CD4-positive, alpha-beta T cell (primary cell): ENCODE measurements at places on chromosomes 2 and 18. TPM values are rescaled to one million over a fixed set of nuclear protein-coding genes. Genes with fewer than 3 reads are reported as not detected.
A peak's percentile ranks its signal among the peaks of the same experiment; 100 is the strongest.

The HMSD gene
- total RNA-seq, result not detected

- no peak overlapping the region for H3K27ac ChIP-seq
- H3K4me3 ChIP-seq, result no peak overlapping the region
- DNase-seq, result no peak
- no peaks in the 10 kb centered on the region for H3K36me3 ChIP-seq
- H3K27me3 ChIP-seq, result no peaks in the 10 kb centered on the region
- no peaks in the 10 kb centered on the region for H3K4me1 ChIP-seq
Measured at GRCh38 chr2:147062073-147062472, 782.8 kb upstream of the ACVR2A start.

DNA sequence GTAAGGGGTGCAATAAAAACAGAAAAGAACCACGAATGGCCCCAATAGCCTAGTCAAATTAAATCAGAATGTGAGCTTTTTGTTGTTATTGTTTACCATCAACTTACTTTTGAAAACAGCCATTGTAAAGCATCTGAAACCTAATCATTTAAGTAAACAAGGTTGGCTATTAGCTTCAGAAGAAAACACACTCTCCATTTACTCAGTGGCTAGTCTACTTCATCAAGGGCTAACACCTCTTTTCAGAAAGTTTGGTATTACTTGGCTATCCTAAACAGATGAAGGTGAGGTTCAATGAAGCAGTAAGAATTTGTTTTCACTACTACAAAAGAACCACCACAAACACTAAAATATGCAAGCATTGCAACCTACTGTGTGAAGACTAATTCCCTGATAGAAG lies 398.0 kb downstream of the CDH2 start:
- H3K36me3 ChIP-seq, result no peaks in the 10 kb centered on the region
- H3K4me3 ChIP-seq, result no peak overlapping the region
- no peaks in the 10 kb centered on the region for H3K27me3 ChIP-seq
- no peak overlapping the region for H3K27ac ChIP-seq
- no peaks in the 10 kb centered on the region for H3K4me1 ChIP-seq

DNA sequence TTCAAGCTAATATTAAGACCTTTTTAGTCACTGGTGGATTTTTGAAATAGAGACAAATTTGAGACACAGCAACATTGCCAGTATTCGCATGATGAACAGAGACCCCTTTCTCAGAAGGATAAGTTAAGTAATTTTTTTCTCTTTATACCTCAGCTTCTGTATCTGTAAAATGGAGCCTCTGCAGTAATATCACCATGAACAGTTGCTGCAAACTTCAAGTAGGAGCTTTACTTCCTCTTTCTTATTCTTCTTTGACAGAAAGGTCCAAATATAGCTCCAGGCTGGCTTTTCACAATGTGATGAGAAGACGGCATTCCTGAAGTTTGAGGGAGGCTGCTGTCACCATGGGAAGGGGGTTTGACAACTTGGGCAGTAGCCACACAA lies 158.7 kb downstream of the TDRD15 start:
- no peak overlapping the region for H3K27ac ChIP-seq
- H3K36me3 ChIP-seq, result no peaks in the 10 kb centered on the region
- no peaks in the 10 kb centered on the region for H3K4me1 ChIP-seq
- no peak overlapping the region for H3K4me3 ChIP-seq
- no peaks in the 10 kb centered on the region for H3K27me3 ChIP-seq

- no peak overlapping the region for H3K27ac ChIP-seq
- no peaks in the 10 kb centered on the region for H3K27me3 ChIP-seq
- H3K4me3 ChIP-seq, result no peak overlapping the region
- H3K4me1 ChIP-seq, result peaks cover 71% of the 10 kb centered on the region
- H3K36me3 ChIP-seq, result peaks cover 16% of the 10 kb centered on the region
- peak; percentile 48 for DNase-seq
Measured at GRCh38 chr2:134127496-134127895, 126.4 kb upstream of the MGAT5 start.

GRCh38 chr2:195118276-195118675 lies 538.8 kb upstream of the SLC39A10 start:
- H3K4me3 ChIP-seq, result no peak overlapping the region
- no peak for DNase-seq
- H3K27ac ChIP-seq, result no peak overlapping the region
- no peaks in the 10 kb centered on the region for H3K36me3 ChIP-seq
- no peaks in the 10 kb centered on the region for H3K27me3 ChIP-seq
- H3K4me1 ChIP-seq, result no peaks in the 10 kb centered on the region

DNA sequence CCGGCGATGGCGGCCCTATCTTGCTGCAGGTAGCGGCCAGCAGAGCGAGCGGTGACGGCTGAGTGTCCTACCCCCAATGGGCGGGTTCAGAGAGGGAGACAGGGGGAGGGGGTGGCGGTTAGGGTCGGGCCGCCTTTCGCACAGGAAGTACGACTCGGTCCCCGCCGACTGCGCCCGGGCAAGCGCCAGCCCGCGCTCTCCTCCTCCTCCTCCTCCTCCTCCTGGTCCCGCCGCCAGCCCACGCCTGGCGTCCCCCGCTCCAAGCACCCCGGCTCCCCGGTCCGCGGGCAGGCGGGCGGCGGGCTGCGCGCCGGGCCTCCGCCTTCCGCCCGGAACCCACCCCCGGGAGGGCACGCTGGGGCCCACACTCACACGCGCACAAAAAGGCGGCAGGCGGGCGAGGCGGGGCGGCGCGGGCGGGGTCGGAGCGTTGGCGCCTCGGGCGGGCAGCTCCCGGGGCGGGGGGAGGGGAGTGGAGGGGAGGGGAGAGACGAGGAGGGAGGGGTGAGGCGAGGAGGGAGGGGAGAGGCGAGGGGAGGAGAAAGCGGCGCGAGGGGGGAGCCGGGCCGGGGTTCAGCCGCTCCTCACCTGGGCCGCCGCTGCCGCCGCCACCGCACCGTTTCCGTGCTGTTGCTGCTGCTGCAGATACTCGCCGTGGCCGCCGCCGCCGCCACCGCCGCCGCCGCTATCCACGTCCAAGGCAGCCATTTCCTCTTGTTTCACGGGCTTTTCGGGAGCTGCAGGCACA lies 1.2 kb downstream of the SP3 start:
- H3K27me3 ChIP-seq, result no peaks in the 10 kb centered on the region
- H3K27ac ChIP-seq, result peak overlapping the region; percentile 94
- H3K4me1 ChIP-seq, result peaks cover 23% of the 10 kb centered on the region

- H3K4me1 ChIP-seq, result no peaks in the 10 kb centered on the region
- no peaks in the 10 kb centered on the region for H3K27me3 ChIP-seq
- H3K27ac ChIP-seq, result no peak overlapping the region
- H3K4me3 ChIP-seq, result no peak overlapping the region
- no peak for DNase-seq
- no peaks in the 10 kb centered on the region for H3K36me3 ChIP-seq
Measured at GRCh38 chr2:99727199-99727598, 237.4 kb upstream of the REV1 start.

The INHA gene
- not detected for total RNA-seq

DNA sequence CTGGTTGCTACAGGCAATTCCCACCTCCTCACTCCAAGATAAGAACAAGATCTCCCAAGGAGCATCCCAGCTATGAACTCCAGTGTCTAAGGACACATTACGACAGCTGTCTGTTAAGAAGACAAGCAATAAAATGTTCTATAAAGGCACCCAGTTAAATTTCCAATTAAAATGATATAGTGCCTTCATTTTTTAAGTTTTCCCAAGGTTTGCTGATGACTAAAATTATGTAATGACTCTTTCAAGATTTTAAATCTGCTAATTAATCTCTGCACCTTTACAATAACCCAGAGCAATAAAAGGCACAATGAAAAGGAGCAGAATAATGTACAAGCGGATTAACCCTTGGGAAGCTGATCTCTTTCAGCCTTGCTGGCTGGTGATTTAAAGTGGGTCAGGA lies 61.6 kb upstream of the REG3G start:
- H3K27me3 ChIP-seq, result no peaks in the 10 kb centered on the region
- no peaks in the 10 kb centered on the region for H3K4me1 ChIP-seq

- H3K4me1 ChIP-seq, result no peaks in the 10 kb centered on the region
- no peak overlapping the region for H3K27ac ChIP-seq
- no peak overlapping the region for H3K4me3 ChIP-seq
- no peak for DNase-seq
- peaks cover 6% of the 10 kb centered on the region for H3K27me3 ChIP-seq
Measured at GRCh38 chr2:179842498-179843153, 18.8 kb downstream of the ZNF385B start.

GRCh38 chr2:20207051-20207450 lies 17.9 kb downstream of the SDC1 start:
- H3K27ac ChIP-seq, result no peak overlapping the region
- no peaks in the 10 kb centered on the region for H3K36me3 ChIP-seq
- no peak for DNase-seq
- no peaks in the 10 kb centered on the region for H3K4me1 ChIP-seq
- H3K4me3 ChIP-seq, result no peak overlapping the region

The EVX2 gene
- not detected for total RNA-seq

The CYTIP gene
- 490 TPM for total RNA-seq

The DSG2 gene
- 0.11 TPM for total RNA-seq

- H3K27me3 ChIP-seq, result no peaks in the 10 kb centered on the region
- H3K4me3 ChIP-seq, result no peak overlapping the region
- no peak overlapping the region for H3K27ac ChIP-seq
- no peaks in the 10 kb centered on the region for H3K4me1 ChIP-seq
Measured at GRCh38 chr2:223418131-223418530, 184.0 kb downstream of the SCG2 start.

The KIF1A gene
- not detected for total RNA-seq

The SIX3 gene
- not detected for total RNA-seq

The CDK15 gene
- total RNA-seq, result not detected

GRCh38 chr2:190205657-190206056 lies 114.0 kb downstream of the HIBCH start:
- H3K27ac ChIP-seq, result no peak overlapping the region
- H3K36me3 ChIP-seq, result peaks cover 8% of the 10 kb centered on the region
- H3K4me3 ChIP-seq, result no peak overlapping the region
- no peaks in the 10 kb centered on the region for H3K27me3 ChIP-seq

DNA sequence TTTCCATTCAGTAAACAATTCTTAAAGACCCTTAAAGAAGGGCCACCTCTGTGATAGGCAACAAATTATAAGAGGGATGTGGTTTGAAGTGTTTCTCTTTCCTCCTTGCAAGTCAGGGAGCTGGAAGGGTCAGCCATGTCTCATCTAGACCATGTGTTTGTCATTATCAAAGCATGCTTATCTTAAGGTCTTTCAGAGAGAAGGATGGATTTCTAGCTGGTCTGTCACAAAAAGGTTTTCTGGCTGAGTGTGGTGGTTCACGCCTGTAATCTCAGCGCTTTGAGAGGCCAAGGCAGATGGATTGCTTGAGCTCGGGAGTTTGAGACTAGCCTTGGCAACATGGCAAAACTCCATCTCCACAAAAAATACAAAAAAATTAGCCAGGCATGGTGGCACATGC lies 59.2 kb upstream of the PEX13 start:
- no peak overlapping the region for H3K27ac ChIP-seq
- peaks cover 8% of the 10 kb centered on the region for H3K36me3 ChIP-seq
- DNase-seq, result no peak
- H3K4me3 ChIP-seq, result no peak overlapping the region

DNA sequence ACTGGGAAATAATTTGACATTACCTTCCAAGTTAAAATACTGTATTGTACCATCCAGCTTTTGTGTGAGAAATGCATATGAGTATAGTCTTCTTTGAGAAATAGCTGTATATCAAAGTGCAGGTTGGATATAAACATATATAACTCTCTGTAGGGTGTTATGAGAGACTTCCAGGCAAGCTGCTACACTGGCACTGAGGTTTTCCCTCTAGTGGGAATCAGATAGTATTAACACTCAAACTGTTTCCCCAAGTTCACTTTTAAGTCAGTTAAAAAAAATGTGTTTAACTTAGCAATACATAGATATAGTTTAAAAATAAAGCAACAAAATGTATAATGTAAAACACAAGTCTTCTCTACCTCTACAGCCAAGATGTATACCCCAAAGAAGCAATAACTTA lies 368.4 kb upstream of the SLC8A1 start:
- DNase-seq, result no peak
- no peak overlapping the region for H3K4me3 ChIP-seq
- no peaks in the 10 kb centered on the region for H3K27me3 ChIP-seq

- no peak overlapping the region for H3K4me3 ChIP-seq
- no peak for DNase-seq
- H3K27ac ChIP-seq, result no peak overlapping the region
- H3K36me3 ChIP-seq, result peaks cover 29% of the 10 kb centered on the region
Measured at GRCh38 chr18:79428287-79428686, 32.6 kb downstream of the NFATC1 start.

- no peak overlapping the region for H3K4me3 ChIP-seq
- H3K27me3 ChIP-seq, result no peaks in the 10 kb centered on the region
- H3K36me3 ChIP-seq, result no peaks in the 10 kb centered on the region
- DNase-seq, result no peak
Measured at GRCh38 chr18:8283891-8284585, 325.2 kb upstream of the RAB12 start.

DNA sequence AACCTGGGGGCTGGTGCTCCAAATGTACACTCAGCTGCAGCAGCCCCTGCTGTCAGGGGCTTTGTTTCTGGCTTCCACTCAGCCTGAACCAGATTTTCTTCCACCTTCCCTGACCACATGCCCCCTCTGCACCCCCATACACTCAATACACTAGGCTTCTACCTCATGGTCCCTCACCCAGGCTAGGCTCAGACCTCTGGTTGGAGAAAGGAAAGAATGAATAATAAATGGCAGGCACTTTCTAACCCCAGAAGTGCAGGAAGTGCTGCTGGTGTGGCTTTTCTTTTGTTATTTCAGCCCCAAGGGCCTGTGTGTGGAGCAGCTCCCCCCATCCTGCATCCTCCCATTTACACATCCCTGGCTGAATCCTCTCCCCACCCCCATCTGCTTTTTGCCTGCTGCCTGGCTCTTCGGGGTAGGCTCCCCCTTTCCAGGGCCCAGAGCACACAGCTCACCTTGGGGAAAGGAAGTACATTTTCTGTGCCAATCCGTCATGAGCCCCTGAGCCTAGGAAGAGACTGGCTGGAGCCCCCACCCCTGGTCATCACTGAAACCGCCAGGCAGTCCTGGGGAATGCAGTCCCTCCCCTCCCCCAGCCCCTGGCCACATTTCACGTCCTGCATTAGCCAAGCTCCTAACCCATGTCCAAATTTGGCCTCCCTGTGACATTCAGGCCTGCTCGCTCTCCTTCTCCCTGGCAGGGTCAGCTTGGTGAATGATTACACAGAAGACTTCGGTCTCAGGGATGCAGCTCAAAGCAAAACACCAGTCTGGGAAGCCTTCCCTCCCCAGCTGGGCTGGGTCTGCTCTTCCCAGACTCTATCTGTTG lies 2.6 kb downstream of the DYSF start:
- no peak for DNase-seq
- no peak overlapping the region for H3K4me3 ChIP-seq
- peaks cover 22% of the 10 kb centered on the region for H3K27me3 ChIP-seq
- H3K4me1 ChIP-seq, result peaks cover 21% of the 10 kb centered on the region

The ACTG2 gene
- total RNA-seq, result not detected

- no peaks in the 10 kb centered on the region for H3K27me3 ChIP-seq
- H3K27ac ChIP-seq, result no peak overlapping the region
- DNase-seq, result no peak
- peaks cover 95% of the 10 kb centered on the region for H3K36me3 ChIP-seq
- no peaks in the 10 kb centered on the region for H3K4me1 ChIP-seq
- H3K4me3 ChIP-seq, result no peak overlapping the region
Measured at GRCh38 chr2:229768235-229768634, 53.9 kb upstream of the DNER start.
